ENCODE measurements at places on chromosomes 11 and 22.

GRCh38 chr11:81963018-81963417 lies 770.6 kb downstream of the FAM181B start:
- DNase-seq = no peak

DNA sequence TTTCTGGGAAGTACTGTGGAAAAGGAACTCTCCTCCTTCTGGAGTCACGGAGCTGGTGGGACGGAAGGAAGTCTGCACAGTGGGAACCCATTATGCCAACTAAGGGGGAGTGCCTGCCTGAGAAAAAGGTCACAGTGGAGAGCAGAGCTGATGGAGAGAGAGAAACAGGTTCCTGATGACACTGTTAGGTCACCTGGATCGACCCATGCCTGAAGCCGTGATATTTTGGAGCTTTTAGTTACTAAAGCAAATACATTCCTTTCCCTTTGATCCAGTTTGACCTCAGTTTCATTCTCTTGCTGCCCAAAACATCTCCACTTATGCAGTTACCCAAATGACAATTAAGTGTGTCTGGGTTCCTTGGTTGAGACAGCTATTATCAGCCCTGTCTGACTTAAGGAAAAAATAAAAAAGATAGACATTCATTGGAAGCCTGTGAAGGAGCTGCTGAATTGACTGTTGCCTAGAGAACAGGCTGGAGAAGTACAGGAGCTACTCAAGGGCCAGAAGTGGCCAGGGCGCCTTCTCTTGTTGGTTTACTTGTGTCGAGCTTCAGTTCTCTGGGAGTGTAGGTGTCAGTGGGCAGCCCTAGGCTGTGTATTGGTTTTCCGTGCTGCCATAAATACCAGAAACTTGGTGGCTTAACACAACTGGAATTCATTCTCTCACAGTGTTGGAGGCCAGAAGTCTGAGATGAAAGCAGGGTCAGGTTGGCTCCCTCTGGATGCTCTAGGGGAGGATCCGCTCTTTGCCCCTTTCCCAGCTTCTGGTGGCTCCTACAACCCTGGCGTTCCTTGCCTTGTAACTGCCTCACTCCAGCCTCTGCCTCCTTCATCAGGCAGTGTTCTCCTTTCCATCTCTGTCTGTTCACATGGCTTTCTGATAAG lies 13.6 kb downstream of the MRGPRD start:
- DNase-seq = no peak

GRCh38 chr11:79400717-79401330 lies 40.0 kb downstream of the TENM4 start:
- DNase-seq = peak; percentile 56

GRCh38 chr22:30984317-30984716 lies 15.3 kb downstream of the TUG1 start:
- no peak for DNase-seq

GRCh38 chr22:17217179-17217578 lies 2.1 kb downstream of the ADA2 start:
- no peak for DNase-seq

- no peak for DNase-seq
Observed at GRCh38 chr11:85295694-85296271, 331.4 kb downstream of the DLG2 start.

DNA sequence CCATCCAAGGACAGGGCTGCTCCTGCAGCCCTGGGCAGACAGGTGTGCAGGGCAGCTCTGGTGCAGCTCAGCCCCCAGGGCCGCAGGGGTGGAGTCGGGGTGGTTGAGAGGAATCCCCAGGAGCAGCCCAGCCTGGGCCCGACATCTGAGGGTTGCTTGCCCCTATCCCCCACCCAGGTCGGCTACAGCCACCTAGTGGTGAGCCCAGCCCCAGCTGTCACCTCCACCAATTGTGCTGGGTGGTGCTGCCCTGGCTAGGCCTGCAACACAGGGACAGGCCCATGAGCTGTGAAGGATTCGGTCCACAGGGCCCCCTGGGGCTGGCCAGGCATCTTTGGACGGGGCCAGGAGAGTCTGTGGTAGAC lies 29.6 kb downstream of the RTN4R start:
- DNase-seq = peak; percentile 67

GRCh38 chr22:40749829-40750228 lies 69.3 kb downstream of the SLC25A17 start:
- no peak for DNase-seq

DNA sequence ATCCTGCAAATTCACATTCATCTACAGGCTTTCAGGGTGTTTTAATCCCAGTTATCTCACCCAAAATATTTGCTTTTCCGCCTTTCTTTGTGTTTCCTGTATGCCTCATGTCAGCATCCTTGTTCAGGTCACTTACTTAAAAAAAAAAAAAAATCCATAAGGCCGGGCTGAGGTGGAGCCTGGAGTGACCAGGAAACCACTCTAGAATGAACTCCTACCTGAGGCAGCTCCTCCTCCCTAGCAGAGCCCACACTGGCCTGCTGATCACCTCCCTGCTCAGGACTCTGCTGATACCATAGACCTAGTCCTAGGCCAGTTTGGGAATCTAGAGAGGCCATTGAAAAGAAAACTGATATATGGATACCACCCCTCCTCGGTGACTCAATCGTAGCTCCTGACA lies 8.7 kb upstream of the DGAT2 start:
- no peak for DNase-seq

GRCh38 chr22:27935897-27936296 lies 16.8 kb upstream of the PITPNB start:
- no peak for DNase-seq

DNA sequence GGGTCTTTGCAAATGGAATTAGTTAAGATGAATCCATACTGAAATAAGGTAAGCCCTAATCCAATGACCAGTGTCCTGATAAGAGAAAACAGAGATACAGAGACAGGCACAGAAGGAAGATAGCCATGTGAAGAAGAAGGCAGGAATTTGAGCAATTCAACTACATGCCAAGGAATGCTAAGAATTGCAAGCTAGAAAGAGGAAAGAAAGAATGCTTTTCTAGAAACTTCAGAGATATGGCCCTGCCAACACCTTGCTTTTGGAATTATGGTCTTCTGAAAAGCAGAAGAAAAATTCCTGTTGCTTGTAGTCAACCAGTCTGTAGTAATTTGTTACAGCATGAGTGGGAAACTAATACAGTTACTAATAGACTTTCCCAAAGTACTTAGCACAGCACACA lies 111.3 kb downstream of the SLC17A6 start:
- DNase-seq = no peak

GRCh38 chr11:20118209-20118608 lies 42.1 kb downstream of the DBX1 start:
- no peak for DNase-seq

DNA sequence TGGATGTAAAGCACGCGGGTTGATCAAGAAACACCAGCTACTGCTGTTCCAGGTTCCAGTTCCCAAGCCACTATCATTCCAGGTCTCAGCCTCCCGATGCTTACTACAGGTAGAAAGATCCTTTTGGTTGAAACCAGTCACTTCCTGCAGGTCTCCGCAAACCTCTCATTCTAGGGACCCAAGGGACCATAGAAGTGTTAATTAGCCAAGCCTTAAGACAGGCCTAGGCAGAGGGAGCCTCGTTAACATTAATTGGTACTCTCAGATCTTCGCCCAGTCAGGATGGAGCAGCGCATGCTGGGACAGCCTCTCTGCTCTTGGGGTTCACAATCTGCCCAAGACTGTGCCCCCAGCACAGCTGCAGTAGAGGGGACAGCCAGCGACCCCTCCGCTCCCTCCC lies 11.2 kb upstream of the OAF start:
- no peak for DNase-seq

GRCh38 chr11:90134478-90135003 lies at the start of gene NAALAD2:
NAALAD2 (plus strand) TSS chr11:90134663; CDS start chr11:90134759, 96 bp downstream.
- peak; percentile 89 for DNase-seq

Measured in eye (tissue), 1 donor.